ENCODE measurements at places on chromosomes 16 and 17.

DNA sequence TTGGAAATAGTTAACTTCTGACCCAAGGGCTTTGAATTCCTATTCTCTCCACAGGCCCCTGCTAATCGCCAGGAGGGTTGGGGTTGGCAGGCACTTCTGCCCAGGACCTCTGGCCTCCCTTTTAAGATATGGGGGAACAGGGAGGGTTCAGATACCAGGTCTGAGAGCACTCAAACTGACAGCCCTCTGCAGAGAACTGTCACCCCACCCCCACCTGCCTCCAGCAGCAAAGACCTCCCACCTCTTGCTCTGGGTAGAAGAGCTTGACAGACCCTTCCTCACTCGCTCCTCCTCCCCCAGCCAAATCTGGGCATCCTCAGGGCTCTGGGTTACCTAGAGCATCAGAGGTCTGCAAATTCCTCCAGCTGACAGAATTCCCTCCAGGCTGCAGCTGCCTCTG, 11.6 kb downstream of the CDH3 start:
- no peaks in the 10 kb centered on the region for H3K4me1 ChIP-seq
- H3K27me3 ChIP-seq, result no peaks in the 10 kb centered on the region
- H3K36me3 ChIP-seq, result no peaks in the 10 kb centered on the region

DNA sequence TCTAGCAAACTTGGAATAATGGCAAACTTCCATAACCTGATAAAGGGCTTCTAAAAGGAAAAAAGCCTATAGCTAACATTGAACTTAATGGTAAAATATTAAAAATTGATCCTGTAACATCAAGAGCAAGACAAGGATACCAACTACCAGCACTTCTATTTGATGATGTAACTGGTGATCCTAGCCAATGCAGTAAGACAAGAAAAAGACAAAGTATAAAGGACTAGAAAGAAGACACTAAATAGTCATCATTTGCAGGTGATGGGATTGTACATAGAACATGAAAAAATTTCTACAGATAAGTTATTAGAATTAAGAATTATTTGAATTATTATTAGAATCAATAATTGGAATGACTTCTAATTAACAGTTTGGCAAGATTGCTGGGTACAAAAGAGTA, 37.0 kb downstream of the B9D1 start:
- no peak overlapping the region for H3K4me3 ChIP-seq
- DNase-seq, result no peak
- no peaks in the 10 kb centered on the region for H3K4me1 ChIP-seq
- H3K36me3 ChIP-seq, result peaks cover 16% of the 10 kb centered on the region
- H3K27ac ChIP-seq, result no peak overlapping the region

- no peaks in the 10 kb centered on the region for H3K36me3 ChIP-seq
- H3K4me1 ChIP-seq, result peaks cover 31% of the 10 kb centered on the region
- DNase-seq, result no peak
- no peaks in the 10 kb centered on the region for H3K27me3 ChIP-seq
- no peak overlapping the region for H3K4me3 ChIP-seq
Measured at GRCh38 chr16:16029431-16030011, 80.1 kb downstream of the ABCC1 start.

DNA sequence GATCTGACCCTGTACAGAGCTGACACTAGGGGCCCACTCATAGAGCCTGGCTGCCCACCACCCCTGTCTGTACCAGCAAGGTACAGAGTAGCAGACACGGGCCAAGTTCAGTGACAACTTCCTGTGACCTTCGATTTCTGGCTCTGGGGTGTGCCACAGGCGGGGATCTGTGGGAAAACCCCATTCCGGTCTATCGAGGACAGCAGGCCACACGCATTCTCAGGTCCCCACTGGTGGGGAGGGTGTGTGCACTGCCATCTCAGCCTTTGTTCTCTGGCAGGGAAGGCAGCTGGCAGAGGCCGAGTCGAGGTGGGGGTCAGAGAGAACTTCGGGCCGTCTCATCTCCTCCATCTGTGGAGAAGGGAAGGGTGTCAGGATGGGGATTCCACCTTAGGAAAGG, 10.0 kb downstream of the NLE1 start:
- no peak for DNase-seq
- H3K36me3 ChIP-seq, result peaks cover 51% of the 10 kb centered on the region
- H3K4me3 ChIP-seq, result no peak overlapping the region
- no peaks in the 10 kb centered on the region for H3K27me3 ChIP-seq
- H3K4me1 ChIP-seq, result peaks cover 13% of the 10 kb centered on the region

GRCh38 chr17:32763855-32764439, 113.0 kb downstream of the MYO1D start:
- H3K4me3 ChIP-seq, result no peak overlapping the region
- no peaks in the 10 kb centered on the region for H3K4me1 ChIP-seq
- H3K27me3 ChIP-seq, result no peaks in the 10 kb centered on the region
- DNase-seq, result no peak
- H3K27ac ChIP-seq, result no peak overlapping the region
- H3K36me3 ChIP-seq, result peaks cover 27% of the 10 kb centered on the region

DNA sequence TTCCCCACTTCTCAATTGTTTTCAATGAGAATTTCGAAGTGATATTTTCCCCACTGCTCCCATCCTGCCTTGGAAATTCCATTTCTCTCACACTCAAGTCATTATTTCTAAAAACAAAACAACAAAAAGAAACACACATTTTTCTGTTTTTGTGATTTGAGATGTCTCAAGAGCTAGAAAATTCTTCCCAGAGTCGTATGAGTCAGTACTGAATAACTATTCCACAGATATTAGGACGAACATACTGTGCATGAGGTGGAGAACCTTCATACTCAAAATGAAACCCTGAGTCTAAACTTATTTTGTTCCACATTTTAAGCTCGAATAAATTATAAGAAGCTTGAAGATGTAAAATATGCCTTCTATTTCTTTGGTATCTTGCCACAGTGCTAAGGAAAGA, 204.6 kb downstream of the SLC39A11 start:
- no peak overlapping the region for H3K4me3 ChIP-seq
- no peak for DNase-seq
- no peaks in the 10 kb centered on the region for H3K4me1 ChIP-seq
- H3K36me3 ChIP-seq, result peaks cover 4% of the 10 kb centered on the region
- H3K27me3 ChIP-seq, result no peaks in the 10 kb centered on the region
- H3K27ac ChIP-seq, result no peak overlapping the region

- no peak for DNase-seq
- H3K36me3 ChIP-seq, result no peaks in the 10 kb centered on the region
- H3K27me3 ChIP-seq, result no peaks in the 10 kb centered on the region
Measured at GRCh38 chr17:52209507-52209906, 51.0 kb upstream of the CA10 start.

GRCh38 chr16:65392806-65393565, 271.1 kb upstream of the CDH11 start:
- no peak for DNase-seq
- no peak overlapping the region for H3K27ac ChIP-seq
- no peak overlapping the region for H3K4me3 ChIP-seq
- no peaks in the 10 kb centered on the region for H3K36me3 ChIP-seq
- H3K27me3 ChIP-seq, result no peaks in the 10 kb centered on the region

DNA sequence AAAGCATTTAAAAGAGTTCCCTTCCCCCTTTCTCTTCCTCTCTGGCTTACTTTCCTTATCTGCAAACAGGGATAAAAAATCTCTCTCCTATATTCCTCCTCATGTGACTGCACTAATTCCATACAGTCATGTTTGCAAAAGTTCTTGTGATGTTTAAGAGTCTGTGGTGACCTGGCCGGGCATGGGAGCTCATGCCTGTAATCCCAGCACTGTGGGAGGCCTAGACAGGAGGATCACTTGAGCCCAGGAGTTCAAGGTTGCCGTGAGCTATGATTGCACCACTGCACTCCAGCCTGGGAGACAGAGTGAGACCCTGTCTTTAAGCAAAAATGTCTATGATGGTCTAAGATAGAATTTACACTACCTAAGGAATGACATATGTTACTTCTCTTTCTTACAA, 19.6 kb downstream of the NOG start:
- no peak for DNase-seq
- H3K4me1 ChIP-seq, result no peaks in the 10 kb centered on the region
- no peaks in the 10 kb centered on the region for H3K36me3 ChIP-seq
- no peaks in the 10 kb centered on the region for H3K27me3 ChIP-seq
- H3K4me3 ChIP-seq, result no peak overlapping the region

- no peak overlapping the region for H3K4me3 ChIP-seq
- no peak for DNase-seq
Measured at GRCh38 chr17:76049836-76050537, 22.3 kb downstream of the SRP68 start.

GRCh38 chr17:37698911-37699255, 46.0 kb downstream of the HNF1B start:
- DNase-seq, result no peak
- no peak overlapping the region for H3K4me3 ChIP-seq
- no peaks in the 10 kb centered on the region for H3K4me1 ChIP-seq
- no peak overlapping the region for H3K27ac ChIP-seq
- no peaks in the 10 kb centered on the region for H3K36me3 ChIP-seq
- H3K27me3 ChIP-seq, result no peaks in the 10 kb centered on the region

DNA sequence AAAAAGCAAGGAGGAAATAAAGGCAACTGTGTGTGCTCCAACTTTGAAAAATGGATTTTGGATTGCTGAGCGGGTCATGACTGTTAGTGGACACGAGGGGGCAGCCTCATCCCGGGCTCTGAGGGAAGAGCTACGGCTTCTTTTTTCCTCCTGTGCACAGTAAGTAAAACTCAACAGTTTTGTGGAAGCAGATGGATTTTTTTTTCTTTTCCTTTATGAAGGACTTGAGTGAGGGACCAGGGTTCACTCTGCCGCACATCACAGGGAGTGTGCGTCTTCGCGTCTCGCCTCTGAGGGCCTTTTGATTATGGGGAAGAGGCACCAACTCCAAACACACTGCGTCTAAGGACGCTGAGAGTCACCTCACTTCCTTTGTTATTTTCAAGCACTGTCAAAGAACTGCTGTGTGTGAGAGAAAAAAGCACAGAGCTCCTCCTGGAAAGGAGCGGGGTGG, 80.3 kb upstream of the GOT2 start:
- H3K36me3 ChIP-seq, result no peaks in the 10 kb centered on the region
- no peaks in the 10 kb centered on the region for H3K27me3 ChIP-seq
- H3K27ac ChIP-seq, result no peak overlapping the region
- no peak overlapping the region for H3K4me3 ChIP-seq
- H3K4me1 ChIP-seq, result peaks cover 5% of the 10 kb centered on the region

GRCh38 chr16:17832738-17833137, 362.0 kb upstream of the XYLT1 start:
- DNase-seq, result no peak
- H3K4me1 ChIP-seq, result no peaks in the 10 kb centered on the region
- no peak overlapping the region for H3K27ac ChIP-seq
- no peak overlapping the region for H3K4me3 ChIP-seq
- H3K27me3 ChIP-seq, result no peaks in the 10 kb centered on the region

GRCh38 chr17:47714773-47715396, 18.2 kb upstream of the TBX21 start:
- H3K4me1 ChIP-seq, result no peaks in the 10 kb centered on the region
- DNase-seq, result no peak

DNA sequence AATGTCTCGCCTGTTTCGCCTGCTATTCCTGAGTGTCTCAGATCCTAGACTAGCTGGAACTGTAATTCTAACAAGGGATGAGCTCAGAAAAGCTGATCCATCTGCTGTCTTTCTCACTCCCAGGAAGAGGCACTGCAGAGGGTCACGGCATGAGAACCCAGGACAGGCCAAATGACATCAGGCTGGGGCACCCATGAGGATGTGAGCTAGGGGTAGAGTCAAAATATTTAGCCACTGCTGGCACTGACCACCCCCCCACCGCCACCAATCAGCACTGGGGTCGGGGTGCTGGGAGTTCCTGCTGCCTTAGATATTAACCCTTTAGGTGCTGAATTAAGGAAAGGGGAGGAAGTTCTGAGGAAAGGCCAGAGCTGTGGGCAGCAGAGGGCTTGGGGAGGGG, 112.4 kb downstream of the IRX3 start:
- no peaks in the 10 kb centered on the region for H3K36me3 ChIP-seq
- no peaks in the 10 kb centered on the region for H3K4me1 ChIP-seq
- no peak for DNase-seq
- H3K27ac ChIP-seq, result no peak overlapping the region
- no peak overlapping the region for H3K4me3 ChIP-seq

GRCh38 chr17:75411328-75412067, 6.0 kb upstream of the GRB2 start:
- no peaks in the 10 kb centered on the region for H3K36me3 ChIP-seq
- H3K4me3 ChIP-seq, result no peak overlapping the region
- H3K27me3 ChIP-seq, result no peaks in the 10 kb centered on the region
- no peak overlapping the region for H3K27ac ChIP-seq
- H3K4me1 ChIP-seq, result peaks cover 3% of the 10 kb centered on the region

GRCh38 chr16:86151239-86151851, 252.4 kb downstream of the IRF8 start:
- H3K27me3 ChIP-seq, result no peaks in the 10 kb centered on the region
- DNase-seq, result no peak
- H3K4me1 ChIP-seq, result no peaks in the 10 kb centered on the region
- H3K27ac ChIP-seq, result no peak overlapping the region

DNA sequence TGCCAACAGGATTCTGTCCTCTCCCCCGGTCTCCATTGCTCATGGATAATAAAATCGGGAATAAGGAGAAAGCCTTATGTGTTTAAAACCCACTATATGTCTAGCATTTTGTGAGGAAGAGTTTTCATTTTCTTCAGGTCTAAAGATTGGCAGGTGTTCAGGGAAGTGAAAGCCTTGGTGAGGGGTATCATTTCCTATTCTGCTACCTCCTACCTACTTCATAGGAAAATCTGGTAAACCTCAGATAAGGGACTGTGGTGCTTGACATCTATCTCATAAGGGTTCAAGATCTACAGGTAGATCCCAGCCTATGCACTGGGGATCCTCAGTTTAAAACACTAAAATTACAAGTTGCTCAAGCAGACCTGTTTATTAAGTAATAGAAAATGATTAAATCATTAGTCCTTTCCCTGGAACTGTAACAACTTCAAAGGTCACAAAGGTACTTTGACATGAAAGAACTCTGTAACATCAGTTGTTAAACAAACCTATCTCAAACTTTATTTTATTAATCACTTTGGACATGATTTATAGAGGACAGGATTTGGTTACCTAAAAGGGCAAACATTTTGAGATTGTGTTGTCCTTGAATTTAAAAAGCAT, 6.5 kb downstream of the MOSMO start:
- DNase-seq, result no peak
- peaks cover 9% of the 10 kb centered on the region for H3K4me1 ChIP-seq
- no peak overlapping the region for H3K4me3 ChIP-seq
- no peak overlapping the region for H3K27ac ChIP-seq

GRCh38 chr17:62140836-62141235, 75.8 kb upstream of the MED13 start:
- no peak overlapping the region for H3K27ac ChIP-seq
- no peaks in the 10 kb centered on the region for H3K36me3 ChIP-seq
- DNase-seq, result no peak
- H3K27me3 ChIP-seq, result no peaks in the 10 kb centered on the region
- no peak overlapping the region for H3K4me3 ChIP-seq
- H3K4me1 ChIP-seq, result no peaks in the 10 kb centered on the region

Measured in right atrium auricular region (tissue), 2 donors.